ENCODE measurements at places on chromosomes 5 and 9.

GRCh38 chr9:89468281-89468960 is 29.5 kb downstream of the SEMA4D start:
- no peak for DNase-seq

DNA sequence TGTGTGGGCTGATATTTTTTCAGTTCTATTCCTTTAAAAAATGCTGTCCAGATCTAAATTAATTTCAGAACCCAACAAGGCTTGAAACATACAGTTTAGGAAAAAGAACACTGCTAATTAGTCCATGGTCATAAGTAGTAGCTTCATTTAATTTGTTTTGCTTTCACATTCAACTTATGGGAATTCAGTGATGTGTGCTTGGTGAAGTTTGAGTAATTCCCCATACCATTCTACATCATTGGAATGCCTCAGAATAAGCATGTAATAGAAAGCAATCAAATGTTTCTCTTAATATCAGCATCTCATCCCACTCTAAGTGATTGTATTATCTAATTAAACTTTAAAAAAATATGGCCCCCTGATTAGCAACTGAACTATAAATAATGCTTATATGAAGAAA is 2.7 kb downstream of the CNTLN start:
- no peak for DNase-seq

GRCh38 chr5:127031147-127031862 is 947 bp upstream of the MARCHF3 start:
- DNase-seq, result no peak

DNA sequence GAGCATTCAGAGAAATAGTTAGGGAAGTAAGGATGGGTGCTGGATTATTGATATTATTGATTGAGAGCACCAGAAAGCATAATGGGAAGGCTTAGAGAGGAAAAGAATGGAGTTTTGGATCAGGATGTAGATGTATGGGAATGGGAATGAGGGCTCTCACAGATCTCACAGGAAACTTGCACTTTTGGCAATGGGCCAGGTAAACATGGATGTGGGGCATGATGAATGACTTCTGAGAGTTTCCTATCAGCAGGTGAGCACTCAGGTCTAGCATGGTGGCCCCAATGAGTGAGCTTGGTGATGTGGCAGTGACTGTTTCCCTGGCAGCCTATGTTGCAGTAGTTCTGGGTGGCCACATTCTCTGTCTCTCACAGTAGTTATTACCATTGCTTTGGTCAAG is 283.8 kb downstream of the FBXL7 start:
- DNase-seq, result no peak

GRCh38 chr5:131774652-131775367 is 22.0 kb downstream of the FNIP1 start:
- no peak for DNase-seq

GRCh38 chr9:7752481-7752880 is 47.1 kb downstream of the DMAC1 start:
- DNase-seq, result no peak

GRCh38 chr5:176610435-176610773 is 448 bp upstream of the GPRIN1 start:
- DNase-seq, result no peak

- DNase-seq, result no peak
Measured at GRCh38 chr9:136764301-136764891, at the start of gene LCN15. LCN15 (minus strand) TSS chr9:136764518; CDS start chr9:136764488, 30 bp downstream.

- no peak for DNase-seq
Measured at GRCh38 chr5:53884417-53884816, 324.0 kb downstream of the NDUFS4 start.

DNA sequence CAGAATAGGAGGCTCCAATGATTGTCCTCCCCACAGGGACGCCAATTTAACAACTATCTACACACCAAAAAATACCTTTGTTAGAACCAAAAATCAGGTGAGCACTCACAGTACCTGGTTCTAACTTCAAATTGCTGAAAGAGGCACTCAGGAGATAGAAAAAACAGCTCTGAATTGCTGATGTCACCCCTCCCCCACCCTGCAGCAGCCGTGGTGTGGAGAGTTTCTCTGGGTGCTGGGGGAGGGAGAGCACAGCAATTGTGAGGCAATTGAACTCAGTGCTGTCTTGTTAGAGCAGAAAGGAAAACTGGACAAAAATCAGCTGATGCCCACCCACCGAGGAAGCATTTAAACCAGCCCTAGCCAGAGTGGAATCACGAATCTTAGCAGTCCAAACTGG is 41.8 kb downstream of the TNFSF8 start:
- no peak for DNase-seq

- DNase-seq, result no peak
Measured at GRCh38 chr5:173090639-173091038, 34.5 kb downstream of the CREBRF start.

GRCh38 chr9:98491828-98492227 is 216.9 kb downstream of the GABBR2 start:
- DNase-seq, result no peak

DNA sequence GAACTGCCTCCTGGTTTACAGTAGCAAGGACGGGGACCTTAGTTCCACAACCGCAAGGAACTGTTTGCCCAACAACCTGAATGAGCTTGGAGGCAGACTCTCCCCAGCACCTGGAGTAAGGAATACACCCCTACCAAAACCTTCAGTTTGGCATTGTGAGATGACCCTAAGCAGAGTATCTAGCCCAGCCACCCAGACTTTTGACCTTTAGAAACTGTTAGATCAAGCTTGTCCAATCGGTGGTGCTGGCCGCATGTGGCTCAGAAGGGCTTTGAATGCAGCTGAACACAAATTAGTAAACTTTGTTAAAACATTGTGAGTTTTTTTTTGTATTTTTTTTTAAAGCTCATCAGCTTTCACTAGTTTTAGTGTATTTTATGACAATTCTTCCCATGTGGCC is 86.9 kb upstream of the C9orf72 start:
- no peak for DNase-seq

- DNase-seq, result no peak
Measured at GRCh38 chr9:38413283-38413682, 11.0 kb downstream of the IGFBPL1 start.

DNA sequence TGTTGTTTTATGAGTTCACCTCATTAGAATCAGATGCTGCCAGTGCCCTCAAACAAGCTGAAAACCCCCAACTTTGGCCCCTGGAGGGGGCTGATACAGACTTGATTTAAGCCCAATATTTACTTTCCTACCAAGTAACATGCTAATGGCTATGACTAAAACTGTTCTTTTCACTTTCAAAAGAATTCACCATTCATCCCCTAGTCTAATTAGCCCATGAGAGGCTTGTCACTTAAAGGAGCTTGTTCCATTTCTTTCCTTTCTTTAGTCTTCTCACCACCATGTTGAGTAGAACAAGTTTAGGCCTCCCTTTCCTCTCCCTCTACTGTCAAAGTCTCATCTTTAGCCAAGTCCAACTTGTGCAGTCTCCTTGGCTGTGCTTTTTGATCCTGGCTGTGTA is 50.4 kb downstream of the EPB41L4B start:
- no peak for DNase-seq

- no peak for DNase-seq
Measured at GRCh38 chr5:68548959-68549676, 333.6 kb downstream of the PIK3R1 start.

- peak; percentile 51 for DNase-seq
Measured at GRCh38 chr9:127199001-127199791, 65.4 kb upstream of the GARNL3 start.

DNA sequence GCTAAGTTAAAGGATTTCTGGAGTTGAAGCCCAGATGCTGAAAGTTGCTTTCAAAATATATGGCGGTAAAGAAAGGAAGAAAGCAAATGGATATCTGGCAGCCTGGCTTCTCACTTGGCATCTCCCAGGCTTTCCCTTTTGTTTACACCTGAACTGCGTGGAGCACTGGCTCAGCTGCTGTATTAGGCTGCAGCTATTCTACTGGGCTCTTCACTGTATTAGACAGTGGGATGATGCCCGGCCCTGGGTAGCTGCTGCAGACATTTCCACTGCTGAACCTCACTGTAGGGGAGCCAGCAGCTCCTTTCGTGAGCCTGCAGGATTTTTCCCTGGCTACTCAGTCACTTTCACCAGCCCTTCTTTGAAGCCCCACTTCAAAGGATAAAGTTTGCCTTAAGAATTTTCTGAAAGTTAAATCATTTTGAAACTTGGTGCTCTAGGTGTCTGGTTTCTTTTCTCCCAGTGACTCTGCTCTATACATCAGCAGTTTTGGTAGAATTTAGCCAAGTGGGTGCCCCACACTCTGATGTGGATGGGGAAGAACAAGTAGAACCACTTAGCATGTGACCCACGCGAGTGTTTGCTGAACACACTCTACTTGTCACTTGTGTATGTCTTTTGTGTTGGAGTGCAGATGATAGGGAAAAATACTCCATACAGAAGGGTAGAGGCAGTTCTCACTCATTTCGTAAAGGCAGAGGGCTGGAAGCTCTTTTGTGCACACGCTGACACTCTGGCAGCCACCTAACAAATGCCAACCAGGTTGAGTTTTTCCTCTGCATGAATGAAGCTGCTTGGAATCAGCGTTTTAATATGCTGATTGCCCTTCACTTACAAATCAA is 49.9 kb downstream of the C9orf152 start:
- no peak for DNase-seq

DNA sequence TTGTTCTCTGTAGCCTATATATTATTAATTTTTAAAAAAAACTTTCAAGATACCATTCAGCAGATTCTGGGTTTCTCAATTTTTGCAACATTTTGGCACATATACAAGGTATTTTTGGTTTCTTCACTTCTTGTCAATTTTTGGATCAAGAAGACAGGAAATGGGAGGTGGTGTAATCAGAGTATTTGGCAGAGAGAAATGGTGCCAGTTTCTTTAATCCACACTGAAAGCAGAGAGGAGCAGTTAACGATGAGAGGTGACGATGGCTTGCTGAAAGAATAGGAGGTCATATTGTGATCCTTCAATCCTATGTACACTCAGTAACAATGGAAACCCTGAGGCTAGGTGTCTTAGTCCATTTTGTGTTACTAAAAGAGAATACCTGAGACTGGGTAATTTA is 16.4 kb downstream of the NNT start:
- DNase-seq, result no peak

DNA sequence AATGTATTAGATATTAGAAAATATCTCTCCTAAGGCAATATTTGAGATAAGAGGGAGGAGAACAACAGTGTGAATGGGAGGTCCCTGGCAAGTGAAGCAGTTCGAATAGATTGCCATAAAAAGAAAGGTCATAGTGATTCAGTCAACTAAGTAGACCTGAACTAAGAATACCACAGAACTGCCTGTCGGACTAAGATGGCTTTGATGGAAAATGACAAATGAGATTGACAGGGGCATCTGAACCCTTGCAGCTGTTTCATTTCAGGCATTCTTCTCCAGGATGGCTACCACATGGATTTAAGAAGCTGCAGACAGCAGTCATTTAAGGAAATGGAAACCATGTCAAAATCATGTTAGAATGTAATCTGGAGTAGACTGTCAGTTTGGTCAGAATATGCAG is 308.4 kb upstream of the MEF2C start:
- DNase-seq, result no peak

DNA sequence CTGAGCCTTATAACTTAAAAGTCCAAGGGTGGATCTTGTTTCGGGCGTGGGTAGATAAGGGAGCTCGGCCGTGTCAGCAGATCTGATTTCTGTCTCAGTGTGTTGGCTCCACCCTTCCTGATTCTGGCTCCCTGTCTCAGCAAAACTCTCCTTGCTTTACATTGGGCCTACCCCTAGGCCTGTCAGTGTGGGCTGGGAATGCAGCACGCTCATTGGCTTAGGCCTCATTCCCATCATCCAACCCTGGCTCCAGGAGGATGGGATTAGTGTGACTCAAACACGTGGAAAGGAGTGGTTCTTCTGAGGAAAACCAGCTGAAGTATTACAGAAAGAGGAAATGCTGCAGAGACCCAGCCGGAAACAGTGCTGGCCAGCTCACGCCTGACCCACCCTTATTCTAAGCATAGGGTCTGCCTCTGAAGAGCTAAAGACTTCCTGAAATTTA is 59.9 kb downstream of the ZFAND5 start:
- DNase-seq, result peak; percentile 7

- no peak for DNase-seq
Measured at GRCh38 chr9:28056006-28056405, 482.7 kb upstream of the C9orf72 start.

DNA sequence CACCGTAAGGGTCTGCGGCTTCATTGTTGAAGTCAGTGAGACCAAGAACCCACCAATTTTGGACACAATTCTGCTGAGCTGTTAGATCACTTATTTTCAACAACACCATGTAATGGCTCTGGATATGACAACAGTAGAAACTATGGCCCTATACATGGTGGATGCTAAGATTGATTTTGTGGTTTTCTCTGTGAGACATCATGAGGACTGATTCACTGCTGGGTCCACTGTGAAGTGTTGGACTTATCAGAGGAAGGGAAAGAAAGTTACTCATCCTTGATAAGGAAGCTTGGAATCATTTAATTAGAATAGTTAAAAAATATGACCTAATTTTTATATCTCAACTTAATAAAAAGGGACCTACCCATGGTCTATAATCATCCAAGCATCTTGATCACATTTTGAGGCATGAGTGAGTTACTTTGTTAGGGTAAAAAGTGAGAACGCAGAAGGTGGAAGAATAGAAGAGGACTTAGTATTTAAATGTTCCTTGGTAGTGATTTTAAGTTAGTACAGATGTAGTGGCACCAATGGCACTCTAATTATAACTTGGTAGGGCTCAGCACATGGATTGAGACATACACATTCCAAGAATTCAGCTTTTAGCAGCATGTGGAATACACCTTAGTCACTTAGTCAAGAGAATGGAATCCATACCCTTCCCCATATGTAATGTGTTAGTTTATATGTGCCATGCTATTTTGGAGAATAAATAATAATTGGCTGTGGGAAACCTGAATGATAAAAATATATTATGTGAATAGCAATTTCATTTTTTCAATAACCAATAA is 123.5 kb upstream of the CD180 start:
- DNase-seq, result no peak

- DNase-seq, result no peak
Measured at GRCh38 chr5:176190886-176191755, 47.1 kb upstream of the SIMC1 start.

DNA sequence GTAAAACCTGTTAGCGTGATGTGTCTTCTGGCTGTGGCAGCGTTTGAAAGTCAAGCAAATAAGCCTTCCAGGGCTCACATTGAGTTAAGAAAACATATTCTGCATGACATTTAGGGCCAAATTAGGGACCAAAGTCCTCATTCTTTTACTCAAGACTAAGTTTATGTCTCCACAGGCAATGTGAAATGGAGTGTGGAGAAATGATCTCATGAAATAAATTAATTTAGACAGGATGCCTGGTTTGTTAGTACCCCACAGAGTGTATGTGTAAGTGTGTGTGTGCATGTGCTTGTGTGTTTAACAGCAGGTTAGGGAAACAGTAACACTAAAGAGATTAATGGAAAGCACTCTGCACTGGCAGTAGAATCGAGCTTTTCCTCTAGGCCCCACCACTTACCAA is 82.9 kb upstream of the SNX2 start:
- DNase-seq, result no peak

DNA sequence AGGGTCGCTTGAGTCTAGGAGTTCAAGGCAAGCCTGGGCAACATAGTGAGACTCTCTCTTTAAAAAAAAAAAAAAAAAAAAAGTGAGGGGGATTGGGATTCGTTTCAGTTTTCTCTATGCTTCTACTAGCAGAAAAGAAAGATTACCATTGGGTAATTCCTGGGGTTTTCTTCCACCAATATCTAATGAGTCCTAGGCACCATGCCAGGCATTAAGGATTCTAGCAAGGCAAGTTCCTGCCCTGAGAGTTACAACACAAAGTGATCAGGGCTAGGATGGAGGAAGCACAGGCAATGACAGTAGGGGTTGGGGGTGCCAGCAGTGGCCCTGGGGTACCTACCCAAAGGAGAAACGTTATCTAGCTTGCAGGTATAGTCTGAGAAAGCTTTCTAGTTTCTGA is 90.8 kb downstream of the PCDH1 start:
- DNase-seq, result no peak

Measured in substantia nigra (tissue), 51 donors.